ENCODE measurements at places on chromosomes 13 and 19.

DNA sequence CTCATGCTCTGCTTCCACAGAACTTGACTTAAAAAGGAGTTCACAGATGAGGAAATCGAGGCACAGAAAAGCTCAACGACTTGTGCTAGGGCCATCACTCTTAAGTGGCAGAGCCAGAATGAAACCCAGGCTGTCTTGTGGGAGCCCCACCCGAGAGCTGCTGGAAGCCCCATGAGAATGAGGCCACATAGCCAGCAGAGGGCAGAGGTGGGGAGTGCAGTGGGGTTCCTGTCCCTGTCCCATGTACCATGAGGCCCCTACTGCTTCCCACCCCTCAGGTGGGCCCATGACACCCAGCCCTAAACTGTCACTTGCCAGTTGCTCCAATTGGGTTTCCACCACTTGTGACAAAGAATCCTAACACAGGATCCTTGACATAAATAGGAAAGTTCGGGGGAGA lies 175.9 kb downstream of the IRS2 start:
- DNase-seq, result peak; percentile 70

DNA sequence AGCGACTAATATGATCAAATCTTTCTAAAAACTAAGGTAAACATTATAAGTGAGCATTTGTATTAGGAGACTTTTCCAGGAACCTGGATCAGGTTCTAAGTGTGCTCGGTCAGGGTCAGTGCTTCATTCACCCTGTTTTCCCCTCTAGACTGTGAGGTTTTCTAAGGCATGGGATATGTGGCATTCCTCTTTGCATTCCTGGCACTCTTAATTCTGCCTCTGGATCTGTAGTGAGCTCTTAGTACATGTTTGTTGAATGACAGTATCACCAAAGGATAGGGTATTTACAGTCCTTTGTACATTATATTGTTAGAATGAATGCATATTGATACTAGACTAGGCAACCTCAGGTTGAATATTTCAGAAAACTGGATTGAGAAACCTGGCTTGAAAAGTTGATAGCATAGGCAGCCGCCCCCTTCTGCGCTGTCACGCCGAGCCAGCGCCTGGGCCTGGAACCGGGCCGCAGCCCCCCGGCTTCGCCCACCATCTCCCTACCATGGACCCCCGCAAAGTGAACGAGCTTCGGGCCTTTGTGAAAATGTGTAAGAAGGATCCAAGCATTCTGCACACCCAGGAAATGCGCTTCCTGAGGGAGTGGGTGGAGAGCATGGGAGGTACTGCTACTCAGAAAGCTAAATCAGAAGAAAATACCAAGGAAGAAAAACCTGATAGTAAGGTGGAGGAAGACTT lies 156.5 kb downstream of the KCNRG start:
- DNase-seq, result no peak

DNA sequence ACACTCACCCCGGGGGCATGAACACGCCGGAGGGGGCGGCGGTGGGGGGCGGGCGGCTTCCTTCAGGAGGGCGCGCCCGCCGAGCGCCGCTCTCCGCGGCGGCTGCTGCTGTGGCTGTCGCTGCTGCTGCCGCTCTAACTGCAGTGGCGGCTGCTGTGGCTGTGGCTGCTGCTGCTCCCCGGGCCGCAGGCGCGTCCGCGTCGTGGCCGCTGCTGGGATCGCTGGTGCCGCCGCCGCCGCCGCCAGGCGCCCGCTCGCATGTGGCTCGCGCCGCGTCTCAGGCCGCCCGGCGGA lies at the start of gene BBC3:
Gene BBC3 (minus strand): TSS at position 279 of the 294 bp plus-strand sequence. CDS start 2,768 bp downstream, outside the sequence.
- no peak for DNase-seq

- peak; percentile 87 for DNase-seq
Measured at GRCh38 chr19:10388957-10389356, 8.6 kb upstream of the TYK2 start.

- DNase-seq, result no peak
Measured at GRCh38 chr13:43537124-43537523, 249.6 kb downstream of the ENOX1 start.

DNA sequence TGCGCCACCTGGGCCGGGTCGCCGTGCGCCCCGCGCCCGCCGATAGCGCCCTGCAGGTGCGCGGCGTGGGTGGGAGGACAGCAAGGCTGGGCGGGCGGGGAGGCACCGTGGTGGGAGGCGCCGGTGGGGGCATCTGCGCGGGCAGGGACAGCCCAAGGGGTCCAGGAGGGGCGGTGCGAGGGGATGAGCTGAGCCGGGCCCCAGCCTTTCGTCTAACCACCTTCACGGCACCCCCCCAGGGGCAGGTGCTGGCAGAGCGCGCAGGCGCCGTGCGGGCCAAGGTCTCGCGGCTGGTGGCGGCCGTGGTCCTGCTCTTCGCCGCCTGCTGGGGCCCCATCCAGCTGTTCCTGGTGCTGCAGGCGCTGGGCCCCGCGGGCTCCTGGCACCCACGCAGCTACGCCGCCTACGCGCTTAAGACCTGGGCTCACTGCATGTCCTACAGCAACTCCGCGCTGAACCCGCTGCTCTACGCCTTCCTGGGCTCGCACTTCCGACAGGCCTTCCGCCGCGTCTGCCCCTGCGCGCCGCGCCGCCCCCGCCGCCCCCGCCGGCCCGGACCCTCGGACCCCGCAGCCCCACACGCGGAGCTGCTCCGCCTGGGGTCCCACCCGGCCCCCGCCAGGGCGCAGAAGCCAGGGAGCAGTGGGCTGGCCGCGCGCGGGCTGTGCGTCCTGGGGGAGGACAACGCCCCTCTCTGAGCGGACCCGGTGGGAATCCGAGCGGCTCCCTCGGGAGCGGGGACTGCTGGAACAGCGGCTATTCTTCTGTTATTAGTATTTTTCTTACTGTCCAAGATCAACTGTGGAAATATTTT lies 3.1 kb downstream of the KISS1R start:
- no peak for DNase-seq

DNA sequence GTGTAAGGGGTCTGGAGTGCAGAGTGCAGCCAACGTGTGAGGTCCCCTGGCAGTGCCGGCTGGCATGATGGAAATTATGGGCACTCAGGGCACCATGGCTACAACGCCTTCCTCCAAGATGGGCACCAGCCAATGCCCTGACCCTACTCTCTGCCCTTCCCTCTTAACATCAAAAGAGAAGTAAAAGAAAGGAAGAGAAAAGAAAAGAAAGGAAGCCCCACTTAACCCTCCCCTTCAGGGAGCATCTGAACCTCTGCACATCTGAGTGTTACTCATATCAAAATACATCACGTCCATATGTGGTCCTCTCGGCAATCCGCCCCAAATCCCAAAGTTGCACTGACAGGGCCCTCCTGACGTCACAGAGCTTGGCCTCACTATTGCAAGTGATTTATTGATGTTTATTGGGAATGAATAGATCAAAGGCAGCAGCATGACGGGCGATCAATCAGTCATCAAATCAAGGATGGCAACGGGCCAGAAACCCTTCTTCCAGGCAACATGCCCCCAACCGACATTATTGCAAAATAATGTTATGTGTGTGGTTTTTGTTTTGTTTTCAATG lies 1.3 kb downstream of the TSHZ3 start:
- no peak for DNase-seq

GRCh38 chr13:114067381-114067885 lies 65.0 kb downstream of the RASA3 start:
- no peak for DNase-seq

DNA sequence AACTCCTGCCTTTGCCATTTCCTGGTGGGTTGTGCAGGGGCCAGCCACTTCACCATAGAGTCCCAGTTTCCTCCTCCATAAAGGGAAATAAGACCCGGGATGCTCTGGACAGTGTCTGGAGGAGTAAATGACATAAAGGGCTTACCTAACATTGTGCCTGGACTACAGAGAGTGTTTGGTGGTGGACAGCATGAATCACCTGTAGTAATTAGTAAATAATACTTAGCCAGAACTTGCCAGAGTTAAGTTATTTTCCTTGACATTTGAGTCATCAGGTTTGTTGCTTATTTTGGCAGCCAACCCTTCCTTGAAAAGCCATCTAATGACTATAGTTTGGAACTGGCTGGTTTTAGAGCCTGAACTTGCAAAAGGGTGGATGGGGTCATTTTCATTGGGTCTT lies 159.2 kb downstream of the SLC7A1 start:
- no peak for DNase-seq

GRCh38 chr13:104181526-104182231 lies 1115.5 kb upstream of the SLC10A2 start:
- DNase-seq, result no peak

GRCh38 chr19:49567861-49568441 lies 12.4 kb downstream of the NOSIP start:
- DNase-seq, result no peak

DNA sequence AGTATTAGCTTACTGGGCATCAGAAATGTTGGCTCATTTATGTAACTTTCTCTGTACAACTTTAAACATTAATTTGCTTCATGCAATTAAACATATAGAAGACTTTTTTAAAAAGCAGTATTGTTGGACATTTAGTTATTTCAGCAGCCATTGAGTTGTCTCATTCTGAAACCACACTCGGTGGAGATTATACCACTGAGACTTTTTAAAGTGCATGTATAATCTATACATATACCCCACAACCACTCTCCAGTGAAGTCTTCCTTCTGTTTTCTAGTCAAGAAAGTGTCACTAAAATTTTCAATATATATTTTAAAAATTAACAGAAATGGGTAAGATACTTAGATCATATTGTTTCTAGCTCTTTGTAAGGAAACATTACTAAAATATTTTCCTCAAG lies 15.5 kb downstream of the SETDB2 start:
- DNase-seq, result no peak

DNA sequence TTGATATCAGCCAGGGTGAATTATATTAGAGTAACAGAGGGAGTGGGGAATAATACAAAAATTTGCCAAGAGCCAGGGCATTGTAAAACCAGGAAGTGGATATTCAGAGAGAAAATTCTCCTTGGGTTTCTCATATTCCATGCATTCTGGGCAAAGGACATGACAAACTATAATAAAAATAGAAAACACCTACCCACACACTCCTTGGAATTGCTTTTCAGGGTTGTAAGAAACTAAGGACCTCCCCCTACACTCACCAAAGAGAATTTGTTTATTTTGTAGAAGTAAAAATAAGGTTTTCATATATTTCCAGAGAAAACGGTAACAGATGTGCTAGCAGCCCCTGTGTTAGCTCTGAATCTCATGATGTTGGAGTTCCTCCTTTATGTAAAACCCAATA lies 649.6 kb downstream of the SLITRK1 start:
- DNase-seq, result no peak

- no peak for DNase-seq
Measured at GRCh38 chr13:19586904-19587634, 25.7 kb upstream of the TPTE2 start.

DNA sequence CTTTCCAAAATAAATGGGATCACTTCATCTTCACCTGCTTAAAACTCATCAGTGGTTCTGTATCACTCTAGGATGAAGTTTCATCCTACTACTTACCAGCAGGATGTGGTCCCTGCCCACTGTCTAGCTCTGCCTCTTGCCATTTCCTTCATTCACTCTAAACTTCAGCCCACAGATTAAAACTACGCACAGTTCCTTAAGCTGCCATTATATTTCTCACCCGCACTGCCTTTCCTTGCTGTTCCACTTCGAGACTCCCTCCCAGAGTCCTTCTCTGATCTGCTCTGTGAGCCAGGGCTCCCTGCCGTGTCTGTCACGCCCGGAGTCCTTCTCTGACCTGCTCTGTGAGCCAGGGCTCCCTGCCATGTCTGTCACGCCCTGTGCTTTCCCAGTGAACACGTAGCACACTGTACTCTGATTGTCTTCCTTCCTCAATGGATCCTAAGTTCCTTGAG lies 52.0 kb upstream of the NPAS1 start:
- no peak for DNase-seq

- DNase-seq, result no peak
Measured at GRCh38 chr13:33997574-33997973, 179.6 kb downstream of the RFC3 start.

DNA sequence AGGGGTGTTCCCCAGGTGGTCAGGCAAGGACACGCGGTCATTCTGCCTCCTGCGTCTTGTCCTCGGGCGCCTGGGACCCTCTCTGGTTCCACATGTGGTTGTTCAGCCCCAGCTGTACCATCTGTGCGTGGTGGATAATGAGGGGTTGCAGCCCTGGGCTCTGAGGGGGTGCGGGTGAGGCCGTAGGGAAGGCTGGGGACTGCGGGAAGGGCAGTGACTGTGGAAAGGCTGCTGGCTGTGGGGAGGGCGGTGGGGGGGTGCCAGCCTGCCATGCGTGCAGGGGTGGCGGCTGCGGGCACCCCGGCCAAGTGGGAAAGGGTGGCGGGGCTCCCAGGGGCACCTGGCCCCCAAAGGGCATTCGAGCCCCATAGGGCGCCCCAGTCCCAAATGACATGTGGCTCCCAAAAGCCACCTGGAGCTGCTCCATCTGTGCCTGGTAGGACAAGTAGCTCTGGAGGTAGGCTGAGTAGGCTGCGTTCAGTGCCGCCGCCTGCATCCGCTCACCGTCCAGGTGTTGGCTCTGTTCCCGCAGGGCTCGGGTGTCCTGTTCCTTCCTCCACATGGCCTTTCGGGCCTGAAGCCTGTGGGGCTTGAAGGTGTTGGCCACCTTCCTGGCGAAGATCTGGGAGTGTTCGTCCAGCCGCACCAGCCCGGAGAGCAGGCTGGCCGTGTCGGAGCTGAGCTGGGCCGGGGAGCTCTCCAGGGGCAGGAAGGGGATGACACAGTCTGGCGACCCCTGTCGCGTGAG lies 15.1 kb downstream of the TICAM1 start:
- DNase-seq, result no peak

DNA sequence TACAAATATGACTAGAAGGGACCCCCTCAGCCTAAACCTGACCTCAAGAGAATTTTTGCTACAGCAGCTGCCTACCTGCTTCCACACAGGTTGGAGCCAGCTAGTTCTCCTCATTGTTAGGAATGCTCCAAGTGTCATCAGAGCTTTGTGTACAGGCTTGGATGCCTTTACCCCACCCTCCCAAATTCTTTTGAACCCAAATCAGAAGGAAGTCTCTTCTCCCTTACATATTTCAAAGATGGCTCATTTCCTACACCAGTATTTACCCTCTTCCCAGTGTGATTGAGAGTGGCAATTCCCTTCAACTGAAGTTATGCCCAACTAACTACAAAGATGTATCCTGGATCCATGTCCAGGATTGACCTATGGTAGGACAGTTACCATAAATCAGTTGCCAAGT lies 323.2 kb downstream of the OXGR1 start:
- DNase-seq, result no peak

- no peak for DNase-seq
Measured at GRCh38 chr19:39037194-39037593, 4.8 kb upstream of the FBXO27 start.

GRCh38 chr19:48635966-48636858 lies 967 bp downstream of the DBP start:
- DNase-seq, result no peak

- peak; percentile 84 for DNase-seq
Measured at GRCh38 chr19:41930926-41931592, 2.8 kb upstream of the ERFL start.

GRCh38 chr13:111186305-111186935 lies 71.3 kb downstream of the ARHGEF7 start:
- DNase-seq, result no peak

DNA sequence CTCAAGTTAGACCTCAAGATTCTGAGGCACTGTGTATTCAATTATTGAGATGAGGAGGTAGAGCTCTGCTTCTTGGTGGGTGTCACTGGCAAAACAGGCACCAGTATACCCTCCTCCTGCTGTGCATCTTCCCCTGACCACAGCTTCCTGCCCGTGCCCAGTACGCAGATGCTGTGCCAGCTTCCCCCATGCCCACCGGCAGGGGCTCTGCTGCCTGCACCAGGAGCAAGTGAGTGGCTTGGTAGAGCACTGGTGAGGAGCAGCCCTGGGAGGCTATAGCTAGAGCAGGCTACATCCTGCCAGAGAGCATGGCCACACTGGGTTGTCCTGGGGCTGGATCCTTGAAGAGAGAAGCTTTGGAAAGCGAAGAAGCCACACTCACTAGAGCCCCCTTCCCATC lies 21.0 kb upstream of the RNF17 start:
- DNase-seq, result no peak

- no peak for DNase-seq
Measured at GRCh38 chr19:10831987-10832938, 3.7 kb downstream of the TMED1 start.
